ENCODE measurements at places on chromosomes 12 and 14.
A peak's percentile ranks its signal among the peaks of the same experiment; 100 is the strongest.

GRCh38 chr12:9935026-9935425, 2.9 kb upstream of the CLEC2A start:
- no peak for DNase-seq

- DNase-seq: no peak
Measured at GRCh38 chr12:14777271-14777670, 26.0 kb downstream of the WBP11 start.

- no peak for DNase-seq
Measured at GRCh38 chr12:41888285-41888684, 256.4 kb downstream of the GXYLT1 start.

- no peak for DNase-seq
Measured at GRCh38 chr14:85531141-85531586, 1.2 kb downstream of the FLRT2 start.

GRCh38 chr14:33349871-33350270, 411.2 kb downstream of the NPAS3 start:
- no peak for DNase-seq

DNA sequence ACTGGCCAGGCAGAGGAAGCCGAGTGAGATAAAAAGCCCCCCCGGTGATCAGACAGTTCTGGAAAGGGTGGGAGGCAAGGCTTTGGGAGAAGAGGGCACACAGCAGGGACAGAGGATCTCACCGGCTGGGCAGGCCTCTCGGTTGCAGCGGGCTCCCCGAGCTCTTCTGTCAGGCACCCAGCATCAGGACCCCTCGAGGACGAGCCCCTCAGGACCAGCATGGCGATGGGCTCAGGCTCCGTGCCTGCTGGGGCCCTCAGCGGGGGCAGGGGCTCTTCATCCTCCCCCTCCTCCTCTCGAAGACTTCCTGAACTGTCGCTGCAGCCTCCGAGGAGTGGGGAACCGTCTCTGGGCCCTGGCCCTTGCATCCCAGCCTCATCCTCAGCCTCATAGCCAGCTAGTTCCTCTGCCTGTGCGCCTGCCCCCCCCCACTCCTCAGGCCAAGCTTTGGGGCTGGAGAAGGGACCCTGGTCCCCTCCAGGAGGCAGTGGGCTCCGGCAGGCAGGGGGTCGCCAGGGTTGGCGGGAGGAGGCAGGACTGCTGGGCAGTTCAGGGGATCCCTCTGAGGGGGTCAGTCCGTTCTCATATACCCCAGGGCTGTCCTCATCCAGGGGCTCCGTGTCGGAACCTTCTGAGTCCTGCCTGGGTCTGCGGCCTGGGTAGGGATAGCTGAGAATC, 3.4 kb upstream of the AP1G2 start:
- no peak for DNase-seq

DNA sequence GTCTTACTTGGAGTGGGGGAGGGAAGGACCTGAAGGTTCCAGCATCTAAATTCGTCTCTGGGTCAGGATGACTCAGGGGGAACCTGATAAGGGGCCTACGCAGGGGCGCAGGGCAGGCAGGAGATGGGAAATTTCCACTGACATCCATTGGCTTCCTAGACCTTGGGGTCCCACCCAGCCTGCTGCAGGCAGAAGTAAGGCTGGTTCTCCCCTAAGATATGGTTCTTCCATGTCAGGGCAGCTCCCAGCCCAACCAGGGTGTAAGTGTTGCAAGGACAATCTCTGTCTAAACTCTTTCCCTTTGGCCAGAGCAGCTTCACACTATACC, 2.1 kb upstream of the NDRG2 start:
- no peak for DNase-seq

DNA sequence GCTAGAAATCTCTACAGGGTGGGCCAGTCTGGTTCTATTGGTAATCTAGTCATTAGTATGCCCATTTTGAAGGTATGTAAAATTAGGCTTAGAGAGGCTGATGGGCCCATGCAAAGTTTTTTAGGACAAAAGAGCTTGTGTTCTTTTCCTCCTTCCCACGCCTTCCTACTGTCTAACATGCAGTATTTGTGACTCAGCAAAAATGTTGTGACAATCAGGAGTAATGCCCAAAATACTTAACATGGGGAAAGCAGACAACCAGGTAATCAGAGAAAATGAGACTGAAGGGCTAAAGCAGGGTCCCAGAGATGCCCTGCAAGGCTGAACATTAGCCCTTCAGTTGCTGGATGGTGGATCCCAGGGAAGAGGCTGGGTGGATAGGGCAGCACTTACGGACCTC, 437.9 kb downstream of the BCL11B start:
- no peak for DNase-seq

- DNase-seq: no peak
Measured at GRCh38 chr12:2498964-2499500, 295.7 kb upstream of the FKBP4 start.

DNA sequence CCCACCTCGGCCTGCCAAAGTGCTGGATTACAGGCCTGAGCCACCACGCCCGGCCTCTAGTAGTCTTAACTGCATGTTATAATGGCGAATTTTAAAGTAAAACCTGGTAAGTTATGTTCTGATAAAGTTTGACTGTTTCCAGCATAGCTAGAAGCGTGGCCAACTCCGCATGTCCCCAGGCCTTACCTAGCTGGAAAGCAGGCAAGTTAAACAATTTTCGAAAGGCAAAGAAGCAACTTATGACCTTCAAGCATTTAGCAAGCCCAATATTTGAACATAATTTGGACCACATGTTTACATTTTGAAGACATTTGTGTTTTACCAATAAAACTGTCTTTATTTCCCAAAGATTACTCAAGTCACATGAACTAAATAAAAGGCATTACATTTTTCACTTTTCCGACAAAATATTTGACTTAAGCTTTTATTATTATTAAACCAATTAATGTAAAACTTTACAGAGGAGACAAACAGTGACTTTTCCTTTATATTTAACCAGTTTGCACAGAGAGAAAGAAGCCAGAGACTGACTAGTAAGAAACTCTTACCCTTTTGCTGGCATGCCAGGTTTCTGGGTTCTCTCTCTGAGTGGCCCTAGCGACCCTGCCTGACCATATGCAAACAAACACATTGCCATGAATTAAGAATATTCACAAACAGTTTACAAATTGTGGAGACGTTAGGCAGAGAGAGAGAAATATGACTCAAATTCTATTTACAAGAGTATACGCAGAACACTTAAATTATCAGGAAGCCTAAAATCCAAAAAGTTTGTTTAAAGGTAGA, 106.3 kb downstream of the RIN3 start:
- no peak for DNase-seq

DNA sequence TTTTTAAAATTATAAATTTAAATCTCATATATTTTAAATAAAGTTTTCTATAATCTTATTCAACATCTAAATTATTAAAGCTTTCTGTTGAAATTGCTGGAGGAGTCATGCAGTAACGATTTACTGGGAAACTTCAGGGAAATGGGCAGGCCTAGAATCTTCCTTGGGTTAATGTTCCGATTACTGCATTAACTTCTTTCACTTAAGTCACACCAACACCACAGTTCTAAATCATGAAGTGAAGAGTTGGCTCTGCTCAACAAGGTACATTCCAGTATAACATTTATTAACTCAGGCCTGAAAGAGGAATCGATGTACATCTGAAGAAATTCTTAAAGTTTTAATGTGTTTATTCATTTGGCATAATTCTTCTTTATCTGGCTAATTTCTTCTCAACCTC, 244.3 kb downstream of the CCER1 start:
- peak; percentile 62 for DNase-seq

- no peak for DNase-seq
Measured at GRCh38 chr14:93343797-93344196, 3.2 kb upstream of the COX8C start.

DNA sequence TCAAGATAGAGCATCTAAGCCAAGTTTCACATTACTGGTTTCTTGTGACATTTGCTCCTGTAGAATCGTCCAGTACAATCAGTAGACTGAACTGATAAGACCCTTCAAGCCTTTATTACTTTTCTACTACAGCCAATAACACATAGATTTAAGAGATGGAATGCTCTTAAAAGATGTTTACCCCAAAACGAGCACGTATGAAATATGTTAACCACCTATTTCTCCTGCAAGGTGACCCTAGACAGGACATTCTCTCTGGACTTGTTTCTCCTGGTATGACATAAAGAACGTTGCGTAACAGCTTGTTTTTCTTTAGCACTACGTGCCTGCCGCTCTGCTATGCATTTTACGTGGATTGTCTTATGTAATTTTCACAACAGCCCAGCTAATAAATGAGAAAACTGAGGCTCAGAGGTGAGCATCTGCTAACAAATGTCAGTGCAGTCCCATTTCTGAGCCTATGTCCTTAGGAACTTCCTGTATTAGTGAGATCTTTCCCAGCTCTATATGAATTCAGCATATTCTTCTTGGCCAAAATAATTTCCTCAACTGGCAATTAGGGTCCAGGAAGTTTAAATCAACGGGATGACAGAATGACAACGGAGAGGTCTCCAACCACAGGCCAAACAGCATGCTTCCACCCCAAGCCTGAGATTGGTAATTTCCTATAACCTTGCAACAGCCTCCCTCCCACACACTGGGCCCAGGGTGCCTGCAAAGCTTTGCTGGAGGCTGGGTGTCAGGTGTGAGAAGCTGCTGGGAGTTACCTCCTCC, 3.7 kb downstream of the NFKBIA start:
- DNase-seq: no peak

- DNase-seq: no peak
Measured at GRCh38 chr12:116959845-116960514, 49.2 kb downstream of the FBXW8 start.

- DNase-seq: no peak
Measured at GRCh38 chr12:23830210-23830609, 119.3 kb downstream of the SOX5 start.

DNA sequence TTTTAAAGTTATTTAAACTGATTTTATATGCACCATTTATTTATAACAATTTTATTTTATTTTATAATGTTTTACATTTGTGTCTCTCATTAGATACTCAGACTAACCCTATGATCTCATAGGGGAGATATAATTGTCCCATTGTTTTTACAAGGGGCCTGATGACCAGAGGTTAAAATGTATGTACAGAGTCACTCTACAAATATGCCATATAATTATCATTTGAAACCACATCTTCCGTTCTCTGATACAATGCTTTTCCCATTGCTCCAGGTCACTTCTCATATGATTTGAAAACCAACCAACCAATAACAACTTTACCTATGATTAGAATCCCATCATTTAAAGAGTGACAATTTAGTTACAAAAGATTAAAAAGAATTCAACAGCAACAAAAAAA, 137.8 kb downstream of the GPHN start:
- no peak for DNase-seq

DNA sequence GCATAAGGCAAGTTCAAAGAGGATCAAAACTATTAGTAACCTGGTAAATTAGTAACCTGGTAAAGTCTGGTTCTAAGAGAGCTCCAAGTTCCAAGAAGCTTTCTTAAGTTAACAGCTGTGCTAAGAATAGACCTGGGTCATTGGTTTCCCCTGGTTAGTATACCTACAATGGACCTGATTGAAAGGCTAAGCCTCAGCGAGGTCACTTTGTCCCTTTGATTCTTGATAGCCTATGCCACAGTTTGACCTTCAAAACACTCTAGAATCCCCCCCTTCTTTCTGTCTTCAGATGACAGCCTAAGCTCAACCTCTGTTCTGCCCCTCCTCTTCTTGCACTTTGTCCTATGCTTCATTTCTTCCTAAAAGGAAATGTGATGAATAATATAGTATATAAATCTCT, 53.0 kb downstream of the LLPH start:
- peak; percentile 16 for DNase-seq

GRCh38 chr12:89309815-89310214, 42.5 kb downstream of the DUSP6 start:
- DNase-seq: peak; percentile 55

DNA sequence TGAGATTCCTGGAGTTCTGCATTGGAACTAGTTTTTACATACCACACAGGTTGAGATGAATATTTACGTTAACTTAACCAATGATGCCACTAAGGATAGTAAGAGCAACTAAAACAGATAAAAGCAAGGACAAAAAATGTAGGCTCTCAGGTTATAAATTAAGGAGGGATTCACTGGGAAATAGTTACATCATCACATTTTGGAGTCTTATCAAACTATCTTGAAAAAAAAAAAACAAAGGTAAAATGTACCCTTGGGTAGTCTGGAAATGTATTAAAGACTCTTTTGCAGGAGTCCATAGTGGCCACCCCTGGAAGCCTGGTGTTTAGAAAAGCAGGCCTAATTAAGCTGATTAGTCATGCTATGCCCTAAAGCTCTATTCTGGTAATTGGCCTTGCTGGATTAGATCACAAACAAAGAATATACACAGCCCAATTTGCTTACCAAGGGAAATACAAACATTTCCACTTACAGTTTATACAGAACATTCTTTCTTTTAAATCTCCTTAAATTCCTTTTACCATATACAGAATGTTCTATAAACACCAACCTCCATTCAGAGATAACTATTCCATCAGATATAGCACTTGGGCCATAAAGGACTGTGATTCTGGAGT, 39.3 kb downstream of the SLC25A47 start:
- peak; percentile 41 for DNase-seq

DNA sequence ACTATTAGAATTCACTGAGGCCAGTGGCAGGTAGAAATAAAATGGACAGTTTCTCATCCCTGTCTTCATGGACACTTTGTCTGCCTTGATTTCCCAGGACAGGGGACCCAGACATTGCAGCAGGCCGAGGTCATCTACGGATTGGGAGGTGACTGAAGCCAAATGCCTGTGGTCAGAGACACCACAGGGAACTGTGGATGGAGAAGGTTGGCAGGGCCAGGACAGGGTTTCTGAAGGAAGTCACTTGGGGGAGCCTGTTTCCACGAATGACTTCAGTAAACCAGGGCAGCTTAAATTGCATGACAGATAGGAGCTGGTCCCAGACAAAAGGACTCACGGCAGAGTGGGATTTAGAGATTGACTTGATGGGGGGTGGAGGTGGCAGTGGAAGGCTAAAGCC, 224.9 kb downstream of the NTF3 start:
- no peak for DNase-seq

GRCh38 chr14:50021261-50022031, 94.9 kb downstream of the VCPKMT start:
- no peak for DNase-seq

- DNase-seq: no peak
Measured at GRCh38 chr14:28300356-28300755, 466.2 kb upstream of the FOXG1 start.

DNA sequence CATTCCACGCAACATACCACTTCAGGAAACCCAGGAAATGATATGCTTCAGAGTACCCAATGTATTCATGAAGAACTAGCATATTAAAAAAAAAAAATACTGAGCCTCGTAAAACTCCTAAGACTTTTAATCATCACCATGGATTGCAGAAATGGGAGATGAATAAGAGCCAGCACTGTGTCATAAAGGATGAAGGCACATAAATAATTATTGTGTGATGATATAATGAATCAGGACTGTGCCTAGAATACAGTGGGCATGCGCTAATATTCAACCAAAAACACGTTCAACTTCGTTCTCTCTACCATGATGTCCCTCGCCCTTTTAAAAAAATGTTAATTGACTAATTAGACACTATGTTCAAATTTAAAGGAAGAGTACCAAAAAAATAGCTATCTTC, 68.7 kb downstream of the CIT start:
- no peak for DNase-seq

- no peak for DNase-seq
Measured at GRCh38 chr12:54337280-54337842, 12.4 kb downstream of the COPZ1 start.
